Activated CD4-positive, CD25-positive, alpha-beta regulatory T cell treated with anti-CD3 and anti-CD28 coated beads, Interleukin-2, amount 50 U/mL, for 72 hours (primary cell): ENCODE measurements at places on chromosomes 3 and 15.

GRCh38 chr15:63582718-63583426, 14.3 kb upstream of the FBXL22 start:
- no peak for DNase-seq

DNA sequence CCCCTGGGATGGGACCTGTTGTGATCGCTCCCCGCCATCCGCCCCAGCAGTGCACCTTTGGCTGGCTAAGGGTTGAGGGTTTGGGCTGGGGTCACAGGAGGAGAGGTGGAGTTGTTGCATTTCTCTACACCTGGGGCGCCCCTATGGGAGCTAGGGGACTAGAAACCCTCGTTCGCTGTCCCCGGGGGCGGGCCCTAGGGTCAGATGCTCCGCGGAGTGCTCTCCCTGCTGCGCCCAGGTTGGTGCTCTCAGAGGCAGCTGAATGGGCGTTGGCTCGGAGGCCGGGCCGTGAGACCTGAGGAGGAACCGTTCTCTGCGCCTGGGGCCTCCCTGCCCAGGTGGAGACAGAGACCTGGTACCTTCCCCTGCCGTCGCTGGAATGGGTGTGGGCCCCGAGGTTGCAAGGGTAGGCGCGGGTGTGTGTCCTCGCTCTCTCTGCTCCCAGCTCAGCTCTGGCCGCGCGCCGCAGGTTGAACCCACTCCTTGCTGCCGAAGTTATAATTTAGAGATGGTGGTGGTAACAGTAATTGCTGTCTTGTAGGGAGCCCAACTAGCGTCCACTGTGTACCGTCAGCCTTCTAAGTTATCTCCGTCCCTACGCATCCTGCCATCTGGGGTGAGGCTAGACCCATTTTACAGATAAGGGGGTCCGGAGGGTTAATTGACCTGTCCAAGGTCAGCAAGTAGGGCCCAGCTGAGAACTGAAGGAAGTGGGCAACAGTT, 965 bp downstream of the FLNB start:
- peak; percentile 58 for DNase-seq

DNA sequence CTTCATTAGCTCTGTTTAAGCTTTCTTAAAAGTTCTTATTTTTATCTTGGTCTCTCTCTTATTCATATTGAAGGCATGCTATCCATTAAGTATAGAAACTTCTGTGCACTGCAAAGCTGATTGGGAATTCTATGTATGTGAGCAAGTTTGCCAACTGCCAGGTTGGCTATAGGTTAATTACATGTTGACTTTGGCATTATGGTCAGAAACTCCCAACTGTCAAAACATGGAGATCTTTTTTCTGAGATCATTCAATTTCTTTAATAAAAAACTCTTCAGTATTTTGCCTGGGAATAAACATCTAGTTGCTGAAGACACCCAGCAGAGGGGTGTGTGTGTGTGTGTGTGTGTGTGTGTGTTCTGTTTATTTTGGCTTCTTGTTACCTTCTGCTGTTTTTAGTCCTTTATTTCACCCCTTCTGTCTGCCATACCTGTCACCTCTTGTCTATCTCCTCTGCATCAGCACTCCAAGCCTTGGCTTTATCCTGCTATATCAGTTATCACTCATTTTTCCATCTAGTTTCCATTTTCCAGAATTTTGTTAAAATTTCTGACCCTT, 1.3 kb upstream of the ARL14 start:
- no peak for DNase-seq

DNA sequence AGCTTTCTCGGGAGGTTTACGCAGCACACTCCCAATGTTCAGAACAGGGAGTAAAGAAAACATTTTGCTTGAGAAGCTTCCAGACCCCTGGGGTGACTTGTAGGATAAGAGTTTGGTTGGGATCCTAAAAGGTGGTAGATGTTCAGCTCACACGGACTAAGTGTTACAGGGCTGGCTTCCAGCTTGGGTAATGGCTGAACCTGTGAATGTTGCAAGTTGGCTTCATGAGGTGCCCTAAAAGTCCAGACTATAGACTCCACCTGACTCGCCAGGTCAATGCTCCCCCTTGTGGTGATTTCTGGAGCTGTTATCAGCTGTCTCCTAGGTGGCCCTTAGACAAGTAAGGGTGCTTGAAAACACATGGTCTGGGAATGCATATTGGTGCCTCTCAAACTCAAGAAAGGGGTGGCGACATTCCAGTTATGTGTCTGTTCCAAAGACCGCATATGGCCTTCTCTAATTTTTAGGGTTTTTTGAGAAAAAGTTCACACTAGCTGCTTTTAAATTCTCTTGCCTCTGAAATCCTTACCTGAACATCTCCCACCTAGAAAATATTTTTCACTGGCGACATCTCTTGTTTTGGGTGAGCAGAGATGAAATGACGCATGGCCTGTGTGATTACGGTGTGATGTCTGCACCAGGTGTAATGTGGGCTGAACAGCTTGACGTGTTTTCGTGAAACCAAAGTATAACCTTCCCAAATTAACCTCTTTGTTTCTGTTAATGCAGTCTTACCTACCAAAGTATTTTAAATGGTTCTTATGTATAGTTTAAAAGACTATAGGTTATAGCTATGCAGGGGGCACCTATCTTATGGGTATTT, 175.7 kb upstream of the KBTBD8 start:
- DNase-seq, result peak; percentile 63

DNA sequence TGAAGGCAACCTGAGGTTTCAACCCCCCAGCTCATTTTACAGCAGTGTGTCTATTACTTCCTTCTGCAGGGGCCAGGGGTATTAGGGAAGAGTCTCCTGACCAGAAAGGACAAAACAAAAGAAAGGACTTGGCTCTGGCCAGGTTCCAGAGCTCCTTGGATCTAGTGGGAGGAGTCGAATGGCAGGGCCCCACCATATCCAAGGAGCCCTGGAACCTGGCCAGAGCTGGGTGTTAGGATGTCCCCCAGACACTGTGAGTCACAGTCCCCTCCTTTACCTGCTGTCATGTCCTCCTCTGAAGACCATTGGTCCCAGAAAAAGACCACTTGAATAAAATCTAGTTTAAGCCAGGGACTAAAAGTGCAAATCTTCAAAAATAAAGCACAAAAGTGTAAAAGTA, 113.2 kb downstream of the EEFSEC start:
- DNase-seq, result no peak

DNA sequence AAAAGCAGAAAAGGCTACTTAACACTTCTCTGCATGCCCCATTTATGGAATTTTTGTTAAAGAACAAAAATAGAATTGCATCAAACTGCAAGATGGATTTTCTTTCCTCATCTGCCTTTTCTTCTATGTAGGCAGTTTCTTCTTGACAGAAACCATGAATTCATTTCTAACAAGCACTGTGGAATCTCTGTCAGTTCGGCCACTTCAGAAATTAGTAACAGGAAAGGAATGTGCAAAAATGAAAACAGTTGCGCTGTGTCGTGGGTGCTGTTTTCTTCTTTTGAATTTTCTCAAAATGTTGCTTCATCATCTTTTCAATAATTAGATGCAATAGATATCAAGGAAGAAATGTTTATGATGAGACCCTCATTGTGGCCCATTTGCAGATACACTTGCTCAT, 151.6 kb downstream of the FOXB1 start:
- DNase-seq, result no peak
